ENCODE measurements at places on chromosomes 3 and 15. TPM values are rescaled to one million over a fixed set of nuclear protein-coding genes. Genes with fewer than 3 reads are reported as not detected.

DNA sequence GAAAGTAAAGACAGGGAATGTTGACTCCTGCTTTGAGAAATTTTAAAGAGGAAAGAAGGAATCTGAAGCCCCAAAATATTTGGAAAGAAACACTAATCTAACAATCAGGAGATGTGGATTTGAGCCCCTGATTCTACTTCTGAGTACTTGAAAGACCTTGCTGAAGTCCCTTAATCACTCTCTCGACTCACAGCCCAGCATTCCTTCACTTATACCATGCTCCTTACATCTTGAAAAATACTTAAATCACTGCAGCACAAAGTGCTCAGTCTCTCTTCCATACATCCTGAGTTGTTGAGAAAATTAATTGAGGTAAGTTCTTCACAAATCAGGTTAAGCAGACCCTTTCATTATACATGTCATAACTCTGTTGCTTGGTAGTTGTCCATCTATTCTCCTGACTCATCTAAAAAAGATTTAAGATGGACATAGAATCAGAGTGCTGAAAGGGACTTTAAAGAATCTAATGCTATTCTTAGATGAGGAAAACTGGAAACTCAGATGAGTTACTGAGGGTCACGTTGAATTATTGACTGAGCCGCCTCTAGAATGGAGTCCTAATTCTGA, 72.8 kb upstream of the THSD4 start:
- no peak for DNase-seq

POPDC2 gene
- 13.3 TPM for total RNA-seq

DNA sequence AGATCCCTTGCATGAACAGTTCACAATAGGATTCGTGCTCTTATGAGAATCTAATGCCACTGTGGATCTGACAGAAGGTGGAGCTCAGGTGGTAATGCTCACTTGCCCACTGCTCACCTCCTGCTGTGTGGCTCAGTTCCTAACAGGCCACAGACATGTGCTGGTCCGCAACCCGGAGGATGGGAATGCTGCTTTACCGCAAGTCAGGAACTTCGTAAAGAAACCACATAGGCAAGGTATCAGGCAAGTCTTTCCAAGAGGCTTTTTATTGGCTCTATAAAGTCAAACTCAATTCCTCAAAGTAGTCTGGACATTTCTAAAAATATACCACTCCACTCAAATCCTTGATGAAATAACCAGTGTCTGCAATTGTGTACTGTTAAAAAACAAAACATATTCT, 56.1 kb downstream of the OSTN start:
- no peak for DNase-seq

- no peak for DNase-seq
Observed at GRCh38 chr3:72344647-72345046, 503.6 kb downstream of the SHQ1 start.

GRM2 gene
- total RNA-seq = 0.49 TPM

DNA sequence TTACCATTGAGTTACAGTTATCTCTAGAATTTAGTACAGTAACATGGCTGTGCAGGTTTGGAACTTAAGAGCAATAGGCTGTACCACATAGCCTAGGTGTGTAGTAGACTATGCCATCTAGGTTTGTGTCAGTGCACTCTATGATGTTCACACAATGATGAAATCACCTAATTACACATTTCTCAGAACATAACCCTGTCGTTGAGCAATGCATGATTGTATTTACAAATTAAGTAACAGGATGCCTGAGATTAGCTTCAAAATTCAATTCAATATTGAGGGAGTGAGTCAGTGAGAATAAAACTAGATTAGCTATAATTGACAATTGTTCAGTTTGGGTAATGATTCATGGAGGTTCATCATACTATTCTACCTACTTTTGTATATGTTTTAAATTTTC, 633.8 kb downstream of the IGSF11 start:
- DNase-seq = no peak

DNA sequence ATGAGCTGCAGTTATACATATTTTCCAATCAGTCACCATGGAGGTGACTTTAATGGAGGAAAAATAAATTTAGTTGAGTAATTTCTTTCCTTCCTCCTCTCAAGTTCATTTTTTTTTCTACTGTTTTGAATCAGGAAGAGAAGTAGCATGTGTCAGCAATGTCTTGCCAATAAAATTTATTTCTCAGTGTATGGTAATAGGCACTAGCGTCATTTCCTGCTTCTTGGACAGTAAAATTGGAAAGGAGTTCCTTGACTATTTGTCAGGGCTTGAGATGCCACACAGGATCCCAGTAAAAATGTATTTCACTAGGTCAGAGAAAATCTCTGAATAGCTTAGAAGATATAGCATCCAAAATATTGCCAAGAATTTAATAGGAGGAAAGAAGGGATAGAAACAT, 605.9 kb downstream of the ROBO1 start:
- no peak for DNase-seq

DNA sequence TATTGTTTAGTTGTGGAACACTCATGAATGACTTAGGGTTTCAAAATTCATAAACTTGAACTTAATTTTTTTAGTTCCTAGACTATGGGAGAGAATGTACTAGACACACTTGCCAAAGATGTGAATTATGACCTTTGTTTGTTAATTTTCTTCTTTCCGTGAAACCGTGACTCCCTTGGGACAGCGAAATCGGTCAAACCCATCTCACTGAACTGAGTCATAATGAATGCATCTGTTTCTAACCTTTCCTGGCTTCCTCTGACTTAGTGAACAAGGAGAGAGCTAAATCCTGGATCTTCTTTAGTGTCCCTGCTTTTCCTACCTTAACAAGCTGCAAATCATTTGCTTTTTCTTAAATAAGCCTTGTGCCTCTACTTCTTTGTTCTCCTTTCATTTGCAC, 85.5 kb downstream of the LARS2 start:
- no peak for DNase-seq

DNA sequence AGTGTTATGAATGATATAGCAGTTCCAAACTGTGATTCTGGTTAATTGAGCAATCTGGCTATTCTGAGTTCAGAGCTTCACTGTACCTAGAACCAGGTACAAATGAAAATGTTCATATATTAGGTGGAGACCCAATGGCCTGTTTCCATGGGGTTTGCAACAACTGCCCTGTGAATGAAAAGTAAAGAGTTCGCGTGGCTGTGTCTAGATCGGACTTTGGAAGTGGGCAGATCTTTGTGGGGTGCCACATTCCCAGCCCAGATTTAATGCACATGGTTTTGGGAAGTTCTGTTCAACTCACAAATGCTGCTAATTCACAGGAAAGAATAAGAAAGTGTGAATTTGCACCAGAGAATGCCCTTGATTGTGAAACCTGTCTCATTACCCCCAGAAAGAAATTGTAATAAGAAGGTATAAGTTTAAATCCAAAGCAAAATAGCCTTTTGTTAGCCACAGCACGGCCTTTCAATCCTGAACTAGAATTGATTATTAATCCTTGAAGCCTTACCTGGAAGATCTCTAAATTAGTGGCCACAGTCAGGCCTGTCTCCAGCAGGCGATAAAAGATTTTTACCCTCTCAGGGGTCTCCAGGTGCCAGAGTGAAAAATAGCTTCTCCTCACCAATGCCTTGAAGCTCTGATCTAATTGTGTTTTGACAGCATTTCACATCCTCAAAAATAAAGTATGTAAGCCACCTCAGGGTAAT, 22.6 kb downstream of the WHAMM start:
- DNase-seq = no peak

- peak; percentile 58 for DNase-seq
Observed at GRCh38 chr15:73908030-73908821, 18.0 kb upstream of the LOXL1 start.

GRCh38 chr3:37982331-37982730, 8.3 kb upstream of the VILL start:
- no peak for DNase-seq

- DNase-seq = no peak
Observed at GRCh38 chr3:179671747-179672242, 19.0 kb downstream of the USP13 start.

GRCh38 chr3:141901914-141902313, 25.5 kb downstream of the ATP1B3 start:
- no peak for DNase-seq

DNA sequence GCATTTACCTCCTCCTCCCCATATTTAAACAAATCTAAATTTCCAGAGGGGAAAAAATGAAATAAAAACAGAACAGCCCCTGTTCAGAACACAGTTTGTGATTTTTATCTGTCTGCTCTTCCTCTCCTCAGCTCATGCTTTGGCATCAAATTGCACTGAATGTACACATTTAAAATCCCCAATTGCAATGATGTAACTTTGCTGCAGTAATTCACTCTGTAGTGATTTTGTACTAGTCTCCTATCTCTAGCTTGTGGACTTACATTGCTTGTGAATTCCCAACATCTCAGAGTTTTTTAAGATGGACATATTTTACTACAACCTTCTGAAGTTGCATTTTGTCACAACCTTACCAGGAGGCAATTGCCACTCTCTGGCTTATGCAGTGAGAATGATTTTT, 81.6 kb upstream of the ROBO2 start:
- no peak for DNase-seq

ARPIN gene
- 19.5 TPM for total RNA-seq

C15orf39 gene
- total RNA-seq = 22.7 TPM

GRCh38 chr3:98577178-98577895, 16.1 kb downstream of the CPOX start:
- no peak for DNase-seq

GRCh38 chr3:179739816-179740594, 87.2 kb downstream of the USP13 start:
- DNase-seq = no peak

DNA sequence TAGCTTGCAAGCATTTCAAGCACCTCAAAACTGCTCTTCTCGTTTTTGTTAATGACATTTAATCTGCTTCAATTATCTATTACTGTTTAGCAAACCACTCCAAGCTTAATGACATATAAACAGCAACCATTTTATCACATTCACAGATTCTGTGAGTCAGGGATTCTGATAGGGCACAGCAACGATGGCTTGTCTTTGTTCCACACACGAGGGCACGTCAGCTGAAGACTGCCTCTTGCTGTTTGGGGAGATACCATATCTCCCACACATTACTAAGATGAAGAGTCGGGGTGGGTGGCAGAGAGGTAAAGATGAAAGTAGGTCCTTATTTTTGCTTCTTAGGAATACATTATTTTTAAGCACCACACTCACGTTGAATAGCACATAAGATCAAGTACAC, 19.3 kb downstream of the CPOX start:
- DNase-seq = no peak

DNA sequence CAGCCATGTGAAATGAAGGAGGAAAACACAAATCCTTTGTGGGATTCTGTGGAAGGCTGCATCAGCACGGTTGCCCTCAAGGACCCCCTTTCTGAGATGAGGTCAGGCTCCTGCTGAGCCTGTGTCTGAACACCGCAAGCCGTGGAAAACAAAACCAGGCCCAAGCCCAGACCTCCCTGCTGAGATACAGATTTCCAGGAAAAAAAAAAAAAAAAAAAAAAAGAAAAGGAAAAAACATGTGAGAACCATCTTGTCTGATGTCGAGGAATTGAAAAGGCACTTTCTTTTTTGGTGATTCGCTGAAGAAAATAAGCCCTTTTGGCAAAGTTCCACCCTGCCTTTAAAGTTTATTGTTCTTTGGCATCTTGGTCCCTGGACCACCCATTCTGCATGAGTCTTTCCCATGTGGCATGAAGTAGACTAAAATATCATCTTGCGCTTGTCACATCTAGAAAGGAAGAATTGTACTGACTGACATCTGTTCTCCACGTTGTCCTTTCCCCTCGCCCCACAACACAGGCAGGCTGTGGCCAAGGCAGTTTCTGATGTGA, 117.6 kb downstream of the CHST2 start:
- no peak for DNase-seq

DNA sequence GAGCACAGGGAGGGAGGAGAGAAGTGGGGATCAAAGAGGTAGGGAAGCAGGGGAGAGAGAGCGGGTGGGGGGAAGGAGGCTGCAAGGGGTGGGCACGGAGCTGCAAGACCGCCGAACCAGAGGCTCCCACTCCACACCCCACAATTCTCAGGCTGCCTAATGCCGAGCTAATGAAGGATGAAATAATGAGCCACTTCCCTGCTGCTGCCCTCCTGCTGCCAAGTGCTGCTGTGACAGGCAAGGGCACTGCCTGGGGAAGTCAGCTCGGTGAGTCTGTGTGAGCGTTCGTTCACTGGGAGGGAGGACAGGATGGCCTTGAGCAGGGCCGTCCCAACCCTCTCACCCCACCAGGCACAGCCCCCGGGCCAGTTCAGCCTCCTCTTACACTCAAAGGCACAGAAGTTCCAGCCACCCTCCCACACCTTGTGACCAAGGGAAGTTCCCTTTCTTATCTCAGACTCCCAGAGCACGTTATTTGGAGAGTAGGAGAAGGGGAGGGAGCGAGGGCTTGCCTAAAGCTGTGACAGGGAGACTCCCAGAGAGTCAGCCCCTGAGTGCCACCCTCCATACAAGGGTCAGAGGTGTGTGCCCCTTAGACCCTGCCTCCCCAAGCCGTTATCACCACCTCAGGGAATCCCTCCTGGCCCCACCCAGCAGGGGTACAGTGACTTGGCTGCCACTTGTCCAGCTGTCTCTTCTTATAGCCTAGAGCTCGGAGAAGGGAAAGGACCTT, 12.4 kb downstream of the GLYCTK start:
- DNase-seq = no peak

GRCh38 chr3:107963581-107963980, 127.2 kb downstream of the CD47 start:
- no peak for DNase-seq

GRCh38 chr3:126294211-126294808, 62.9 kb downstream of the KLF15 start:
- no peak for DNase-seq

GRCh38 chr3:13083898-13084297, 10.7 kb upstream of the IQSEC1 start:
- DNase-seq = no peak

GRCh38 chr3:165148876-165149441, 47.2 kb downstream of the SLITRK3 start:
- no peak for DNase-seq

DNA sequence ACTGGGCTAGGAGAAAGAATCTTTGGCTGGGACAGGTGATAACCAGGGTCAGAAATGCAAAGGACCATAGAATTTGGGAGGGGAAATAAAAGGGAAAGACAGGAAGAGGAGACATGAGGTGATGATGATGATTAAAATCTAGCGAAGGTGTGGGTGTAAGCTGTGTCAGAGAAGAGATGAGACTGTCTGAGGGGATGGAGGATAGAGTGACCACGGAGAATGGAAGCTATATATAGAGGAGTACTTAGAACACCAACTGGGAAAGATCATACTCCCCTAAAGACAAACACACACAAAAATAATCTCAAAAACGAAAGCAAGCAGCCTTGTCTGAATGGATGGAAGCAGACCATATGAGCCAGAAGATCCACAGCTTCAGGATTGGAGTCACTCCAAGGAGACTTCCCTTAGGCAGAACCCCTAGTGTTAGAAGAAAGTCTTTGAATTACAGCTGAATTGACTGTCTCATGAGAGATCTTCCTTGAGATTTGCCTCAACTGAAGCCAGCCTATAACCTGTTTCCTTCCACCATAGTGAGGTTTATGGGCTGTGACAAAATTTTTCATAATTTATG, 115.2 kb upstream of the DAZL start:
- DNase-seq = no peak

GRCh38 chr3:167228135-167228534, 152.0 kb downstream of the ZBBX start:
- no peak for DNase-seq

- no peak for DNase-seq
Observed at GRCh38 chr15:69793781-69794451, 303.8 kb downstream of the TLE3 start.

GRCh38 chr3:52402706-52403270, 42.1 kb downstream of the SEMA3G start:
- DNase-seq = no peak

- no peak for DNase-seq
Observed at GRCh38 chr3:130604806-130605205, 87.8 kb downstream of the COL6A6 start.

GRCh38 chr3:169662843-169663160, 710 bp downstream of the MECOM start:
- DNase-seq = peak; percentile 35
